Epithelial cell of proximal tubule (primary cell): ENCODE measurements at places on chromosomes 1 and 21. TPM values are rescaled to one million over a fixed set of nuclear protein-coding genes. Genes with fewer than 3 reads are reported as not detected.

WDR4 gene
- 6.1 and 11.8 TPM in 2 replicates for total RNA-seq

TEX38 gene
- not detected in 2 replicates for total RNA-seq

KRTAP23-1 gene
- not detected in 2 replicates for total RNA-seq

MAN1C1 gene
- 0.63 and 1.2 TPM in 2 replicates for total RNA-seq

GRCh38 chr1:26721669-26722355, 26.0 kb downstream of the ARID1A start:
- DNase-seq: no peak

- no peak for DNase-seq
Measured at GRCh38 chr1:52423771-52424170, 19.4 kb downstream of the PRPF38A start.

- DNase-seq: no peak
Measured at GRCh38 chr1:109895720-109896504, 14.7 kb upstream of the CSF1 start.
